Epithelial cell of alveolus of lung (primary cell): ENCODE measurements at places on chromosomes 4 and X. TPM values are rescaled to one million over a fixed set of nuclear protein-coding genes. Genes with fewer than 3 reads are reported as not detected.

The SRPK3 gene
- 0.13 and 0.24 TPM in 2 replicates for total RNA-seq

The FAM47C gene
- not detected in 2 replicates for total RNA-seq

The HNRNPH2 gene
- total RNA-seq = 42.1 and 58.7 TPM in 2 replicates

The TRIM61 gene
- 2.5 and 2.7 TPM in 2 replicates for total RNA-seq

The KLB gene
- not detected in 2 replicates for total RNA-seq

The RPL10 gene
- total RNA-seq = 7,452 and 8,826 TPM in 2 replicates

The PTPN13 gene
- total RNA-seq = 14.1 and 40.3 TPM in 2 replicates

The TCEAL6 gene
- total RNA-seq = not detected in 2 replicates

The PARM1 gene
- total RNA-seq = 0.65 and 1.2 TPM in 2 replicates

The MAGEA11 gene
- not detected in 2 replicates for total RNA-seq

The KLHL34 gene
- total RNA-seq = not detected in 2 replicates

The TSPAN7 gene
- 1.0 and 1.6 TPM in 2 replicates for total RNA-seq

The ZGRF1 gene
- 6.1 and 7.8 TPM in 2 replicates for total RNA-seq

The UCHL1 gene
- 337 and 1,497 TPM in 2 replicates for total RNA-seq

The ASMT gene
- total RNA-seq = not detected in 2 replicates

The SLC30A9 gene
- total RNA-seq = 48.1 and 50.6 TPM in 2 replicates

The GAGE12E gene
- total RNA-seq = not detected in 2 replicates

The HS3ST1 gene
- total RNA-seq = under 0.01 and 0.40 TPM in 2 replicates

The KLHL8 gene
- 4.4 and 12.5 TPM in 2 replicates for total RNA-seq

The TMEM144 gene
- total RNA-seq = 1.0 and 2.3 TPM in 2 replicates

The AWAT2 gene
- total RNA-seq = not detected in 2 replicates

The TCEAL2 gene
- total RNA-seq = not detected in 2 replicates

The USP17L5 gene
- total RNA-seq = not detected in 2 replicates

The TMEM150C gene
- 0.78 and 5.0 TPM in 2 replicates for total RNA-seq

The FRMD7 gene
- not detected in 2 replicates for total RNA-seq

The SEPTIN6 gene
- total RNA-seq = 24.0 and 38.0 TPM in 2 replicates

The CPZ gene
- 0.91 and 8.3 TPM in 2 replicates for total RNA-seq

The HTRA3 gene
- total RNA-seq = 10.3 and 79.3 TPM in 2 replicates

The SPINK2 gene
- not detected in 2 replicates for total RNA-seq

The IL2 gene
- total RNA-seq = not detected in 2 replicates

The HTT gene
- total RNA-seq = 11.9 and 23.9 TPM in 2 replicates

The PNMA6A gene
- total RNA-seq = 0.65 and 0.80 TPM in 2 replicates
